ENCODE measurements at places on chromosomes 1 and 21. TPM values are rescaled to one million over a fixed set of nuclear protein-coding genes. Genes with fewer than 3 reads are reported as not detected.

ADCY10 gene
- total RNA-seq = 2.6 TPM

C1orf94 gene
- 0.13 TPM for total RNA-seq

CFAP107 gene
- not detected for total RNA-seq

FAM177B gene
- total RNA-seq = not detected

KCNJ9 gene
- total RNA-seq = 7.0 TPM

AMY1C gene
- not detected for total RNA-seq

NBPF8 gene
- 16.0 TPM for total RNA-seq

KLHL20 gene
- total RNA-seq = 35.6 TPM

ASTN1 gene
- 39.3 TPM for total RNA-seq

FAM43B gene
- total RNA-seq = 3.1 TPM

TIPRL gene
- total RNA-seq = 50.7 TPM
